ENCODE measurements at places on chromosomes 6 and 20. TPM values are rescaled to one million over a fixed set of nuclear protein-coding genes. Genes with fewer than 3 reads are reported as not detected.

Gene KCNQ2
- total RNA-seq: not detected

GRCh38 chr20:35187584-35188190, 15.8 kb downstream of the PROCR start:
- no peak for DNase-seq

DNA sequence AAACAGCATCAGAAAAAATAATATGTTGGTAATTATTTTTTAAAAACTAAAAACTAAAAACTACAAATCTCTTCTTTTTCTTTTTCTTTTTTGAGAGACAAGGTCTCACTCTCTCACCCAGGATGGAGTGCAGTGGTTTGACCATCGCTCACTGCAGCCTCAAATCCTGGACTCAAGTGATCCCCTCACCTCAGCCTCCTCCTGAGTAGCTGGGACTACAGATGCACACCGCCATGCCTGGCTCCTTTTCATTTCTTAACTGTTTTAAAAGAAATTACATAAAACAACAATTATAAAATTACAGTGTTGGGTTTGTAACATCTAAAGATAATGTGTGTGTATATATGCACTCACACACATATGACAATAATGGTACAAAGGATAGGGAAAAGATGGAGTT, 24.1 kb downstream of the HLA-E start:
- no peak for DNase-seq

- DNase-seq: no peak
Observed at GRCh38 chr6:135030056-135030473, 24.6 kb downstream of the HBS1L start.

- no peak for DNase-seq
Observed at GRCh38 chr6:159650314-159650713, 42.7 kb downstream of the SOD2 start.

DNA sequence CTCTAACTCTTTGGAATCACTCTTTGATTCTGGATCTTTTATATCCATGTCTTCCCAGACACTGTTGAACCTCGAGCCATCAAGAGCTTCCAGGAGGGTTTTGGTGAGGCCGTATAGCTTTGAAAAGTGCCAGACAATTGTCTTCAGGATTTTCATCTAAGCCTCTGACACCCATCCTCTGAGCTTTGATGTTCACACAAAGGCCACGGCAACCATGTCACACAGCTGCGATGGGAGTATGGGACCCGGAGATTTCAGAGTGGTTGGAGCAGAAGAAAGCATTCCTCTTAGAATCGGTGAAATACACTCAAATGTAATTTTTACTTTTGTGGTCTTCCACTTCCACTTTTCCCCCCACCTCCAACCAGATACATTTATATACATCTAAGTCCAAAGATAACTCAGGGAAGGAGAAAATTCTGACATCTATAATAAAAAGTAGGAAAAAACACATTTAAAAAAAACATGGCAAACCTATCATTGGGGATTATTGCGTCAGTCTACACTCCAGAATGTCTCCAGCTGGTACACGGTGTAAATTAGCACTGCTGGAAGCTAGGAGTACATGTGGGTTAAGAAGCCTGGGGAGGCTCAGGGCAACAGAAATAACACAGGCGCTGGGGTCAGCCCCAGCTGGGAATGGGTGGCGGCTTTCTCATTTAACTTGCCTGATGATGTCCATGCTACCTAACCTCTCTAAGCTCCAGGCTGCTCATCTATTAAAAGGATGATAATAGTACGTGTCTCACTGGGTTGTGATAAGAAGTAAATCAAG, 92.7 kb downstream of the LY86 start:
- DNase-seq: no peak

DNA sequence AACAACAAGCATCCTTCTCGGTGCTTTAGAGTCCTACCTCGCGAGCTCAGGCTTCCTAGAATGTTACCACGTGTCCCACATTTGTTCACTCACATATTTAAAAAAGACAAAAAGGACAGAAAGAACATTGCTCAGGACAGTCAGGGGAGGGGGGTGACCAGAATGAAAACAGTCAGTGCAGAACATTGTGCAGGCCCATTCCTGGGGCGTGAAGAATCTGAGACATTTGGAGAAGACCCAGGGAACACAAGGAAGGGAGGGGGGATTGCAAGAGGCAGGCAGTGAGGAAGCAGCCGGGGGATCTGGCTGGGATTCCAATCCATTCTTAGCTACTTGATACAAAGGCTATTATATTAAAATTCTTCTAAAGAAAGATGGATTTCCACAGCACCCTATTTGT, 270.4 kb upstream of the CITED2 start:
- no peak for DNase-seq

GRCh38 chr6:142384519-142385254, 82.9 kb downstream of the ADGRG6 start:
- DNase-seq: no peak

DNA sequence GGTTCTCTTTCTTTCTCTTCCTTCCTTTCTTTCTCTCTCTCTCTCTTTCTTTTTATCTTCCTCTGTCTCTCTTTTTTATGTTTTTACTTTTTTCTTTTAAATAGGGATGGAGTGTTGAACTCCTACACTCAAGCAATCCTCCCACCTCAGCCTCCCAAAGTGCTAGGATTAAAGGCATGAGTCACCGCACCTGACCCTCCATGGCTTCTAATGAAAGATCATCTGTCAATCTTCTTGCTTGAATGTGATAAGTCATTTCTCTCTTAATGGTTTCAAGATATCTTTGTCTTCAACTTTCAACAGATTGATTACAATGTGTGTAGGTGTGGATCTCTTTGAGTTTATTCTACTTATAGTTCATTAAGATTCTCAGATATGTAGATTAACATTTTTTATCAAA, 25.2 kb upstream of the HLA-DOA start:
- DNase-seq: no peak

DNA sequence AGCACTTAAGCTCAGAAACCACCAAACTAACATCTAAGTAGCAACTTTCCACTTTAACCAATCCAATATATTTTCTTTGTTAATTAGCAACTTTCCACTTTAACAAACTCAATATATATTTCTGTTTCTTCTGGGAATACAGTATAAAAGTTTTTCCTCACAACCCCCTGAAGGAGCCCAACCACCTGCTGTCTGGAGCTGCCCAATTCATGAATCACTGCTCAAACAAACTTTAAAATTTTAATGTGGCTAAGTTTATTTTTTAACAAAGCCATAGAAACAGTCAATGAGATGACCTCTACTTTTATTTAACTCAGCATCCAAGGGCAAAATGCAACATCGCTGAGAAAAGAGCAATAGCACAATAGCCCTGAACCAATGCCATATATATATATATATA, 500.1 kb downstream of the EPM2A start:
- DNase-seq: no peak

DNA sequence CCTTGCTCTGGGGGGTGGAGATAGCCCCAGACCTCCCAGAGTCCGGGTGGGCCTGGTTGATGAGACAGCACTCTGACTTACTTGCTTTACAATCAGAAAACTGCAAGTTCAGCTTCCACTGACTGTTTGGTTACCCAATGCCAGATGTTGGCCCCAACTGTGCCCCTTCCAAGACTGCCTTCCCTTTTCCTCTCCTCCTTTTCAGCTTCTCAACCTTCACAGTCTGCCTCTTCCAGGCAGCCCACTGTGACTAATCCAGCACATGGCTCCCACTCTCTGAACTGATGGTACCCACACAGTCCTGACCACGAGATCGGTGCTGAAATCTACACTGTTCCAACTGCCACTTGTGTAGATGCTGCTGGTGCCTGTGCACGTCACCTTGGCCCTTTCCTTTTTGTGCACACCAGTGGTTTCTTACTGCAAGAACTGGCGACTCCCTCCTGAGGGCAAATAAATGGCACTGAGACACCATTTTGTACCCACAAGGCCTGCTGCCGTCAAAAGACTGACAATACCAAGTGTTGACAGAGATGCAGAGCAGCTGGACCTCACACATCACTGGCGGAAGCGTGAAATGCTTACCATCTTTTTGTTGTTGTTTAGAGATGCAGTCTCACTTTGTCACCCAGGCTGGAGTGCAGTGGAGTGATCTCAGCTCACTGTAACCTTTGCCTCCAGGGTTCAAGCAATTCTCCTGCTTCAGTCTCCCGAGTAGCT, 1.8 kb upstream of the ARFGAP1 start:
- DNase-seq: no peak

Gene OPRL1
- 5.4 TPM for total RNA-seq

Gene CST7
- total RNA-seq: not detected

- DNase-seq: no peak
Observed at GRCh38 chr6:117387454-117387974, 38.2 kb downstream of the ROS1 start.

Measured in dermis blood vessel endothelial cell (primary cell).